ENCODE measurements at places on chromosomes 7 and 10.

- no peak for DNase-seq
Measured at GRCh38 chr7:108263425-108263824, 133.3 kb upstream of the LAMB4 start.

DNA sequence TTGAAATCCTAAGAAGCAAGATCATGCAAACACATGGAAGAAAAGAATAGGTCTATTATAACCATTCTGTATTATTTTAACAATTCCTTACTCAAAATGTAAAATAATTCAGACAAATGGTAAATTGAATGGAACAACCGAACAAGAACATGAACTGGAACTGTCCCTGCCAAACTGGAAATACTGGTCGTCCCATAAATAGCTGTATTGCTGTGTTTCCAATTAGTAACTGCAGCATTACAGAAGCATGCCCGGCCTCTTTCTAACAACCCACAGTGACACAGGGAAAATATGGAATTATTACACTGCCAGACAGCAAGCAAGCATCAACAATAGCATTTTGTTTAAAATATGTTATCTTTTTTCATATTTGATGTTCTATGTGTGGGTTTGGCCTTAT lies 1138.5 kb upstream of the PHF14 start:
- DNase-seq, result no peak

GRCh38 chr10:60898321-60898720 lies 45.7 kb downstream of the RHOBTB1 start:
- no peak for DNase-seq

GRCh38 chr7:106521541-106521940 lies 139.4 kb downstream of the CCDC71L start:
- no peak for DNase-seq

DNA sequence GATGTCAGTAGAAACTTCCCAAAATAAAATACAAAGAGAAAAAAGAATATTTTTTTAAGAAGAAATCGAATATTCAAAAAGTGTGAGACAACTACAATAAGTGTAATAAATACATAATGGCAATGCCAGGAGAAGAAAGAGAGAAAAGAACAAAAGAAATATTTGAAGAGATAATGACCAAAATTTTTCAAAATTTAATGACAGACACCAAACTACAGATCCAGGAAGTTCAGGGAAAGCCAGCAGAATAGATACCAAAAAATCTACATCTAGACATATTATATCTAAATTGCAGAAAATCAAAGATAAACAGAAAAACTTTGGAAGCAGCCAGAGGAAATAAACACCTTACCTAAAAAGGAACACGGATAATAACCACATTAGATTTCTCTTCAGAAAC lies 66.8 kb upstream of the CDK1 start:
- DNase-seq, result no peak

DNA sequence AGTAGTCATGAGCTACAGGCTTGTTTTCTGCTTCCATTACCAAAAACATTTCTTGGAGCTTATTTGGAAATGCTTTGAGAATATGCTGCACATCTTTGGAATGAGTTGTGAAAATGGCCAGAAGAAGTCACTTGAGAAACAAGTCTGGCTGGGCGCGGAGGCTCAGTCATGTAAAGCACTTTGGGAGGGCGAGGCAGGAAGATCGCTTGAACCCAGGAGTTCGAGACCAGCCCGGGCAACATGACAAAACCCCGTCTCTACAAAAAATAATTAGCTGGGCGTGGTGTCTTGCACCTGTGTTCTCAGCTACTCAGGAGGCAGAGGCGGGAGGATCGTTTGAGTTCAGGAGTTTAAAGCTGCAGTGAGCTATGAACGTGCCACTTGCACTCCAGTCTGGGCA lies 882 bp upstream of the CHCHD1 start:
- no peak for DNase-seq

DNA sequence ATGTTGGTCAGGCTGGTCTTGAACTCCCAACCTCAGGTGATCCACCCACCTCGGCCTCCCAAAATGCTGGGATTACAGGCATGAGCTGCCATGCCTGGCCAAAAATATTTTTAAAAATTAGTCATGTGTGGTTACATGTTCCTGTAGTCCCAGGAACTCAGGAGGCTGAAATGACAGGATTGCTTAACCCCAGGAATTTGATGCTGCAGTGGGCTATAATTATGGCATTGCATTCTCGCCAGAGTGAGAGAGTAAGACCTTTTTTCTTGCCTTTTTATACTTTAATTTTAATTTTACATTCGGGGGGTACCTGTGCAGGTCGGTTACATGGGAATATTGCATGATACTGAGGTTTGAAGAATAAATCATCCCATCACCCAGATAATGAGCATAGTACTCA lies 86.6 kb upstream of the ZNF92 start:
- no peak for DNase-seq

- DNase-seq, result no peak
Measured at GRCh38 chr10:48503293-48503911, 101.5 kb downstream of the ARHGAP22 start.

DNA sequence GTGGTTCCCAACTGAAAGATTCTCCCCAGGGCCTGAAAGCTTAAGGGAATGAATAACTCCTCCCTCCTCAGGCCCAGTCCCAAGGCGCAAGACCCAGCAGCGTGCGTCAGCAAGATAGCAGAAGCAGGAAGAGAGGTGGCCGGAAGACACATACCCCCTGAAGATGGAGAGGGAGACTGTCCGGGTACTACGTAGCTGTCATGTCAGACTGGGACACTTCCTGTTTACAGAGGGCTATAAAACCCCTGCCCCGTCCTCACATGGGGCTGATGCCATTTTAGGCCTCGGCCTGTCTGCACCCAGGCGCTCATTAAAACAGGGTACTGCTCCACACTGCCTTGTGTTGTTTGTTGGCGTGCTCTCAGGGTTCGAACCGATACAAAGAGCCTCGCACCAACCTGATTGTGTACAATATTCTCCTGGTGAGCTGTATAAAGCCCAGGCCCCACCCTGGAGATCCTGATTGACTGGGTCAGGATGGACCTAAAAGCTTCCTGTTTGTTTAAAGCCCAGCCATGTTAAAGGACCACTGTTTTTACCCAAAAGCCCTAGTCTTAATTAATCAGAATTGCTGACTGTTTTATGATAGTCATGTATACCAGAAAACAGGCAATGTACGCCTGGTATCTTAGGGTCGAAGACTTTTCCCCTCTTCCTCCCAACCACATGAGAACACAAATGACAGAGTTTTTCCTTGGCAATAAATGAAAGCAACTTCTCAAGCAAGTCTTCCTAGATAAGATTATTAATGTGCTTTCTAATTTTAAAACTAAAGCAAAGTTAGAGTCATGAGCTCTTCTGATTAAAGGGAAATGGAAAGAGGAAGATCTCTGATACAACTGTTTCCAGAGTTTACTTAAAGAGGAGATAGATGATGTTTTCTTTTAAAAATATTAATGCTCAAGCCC lies 251.5 kb downstream of the DOCK4 start:
- DNase-seq, result no peak

- DNase-seq, result no peak
Measured at GRCh38 chr10:106548832-106549231, 615.7 kb downstream of the SORCS1 start.

- no peak for DNase-seq
Measured at GRCh38 chr10:90917238-90917967, 3.5 kb downstream of the ANKRD1 start.

- no peak for DNase-seq
Measured at GRCh38 chr10:27223964-27224363, 16.6 kb downstream of the ACBD5 start.

DNA sequence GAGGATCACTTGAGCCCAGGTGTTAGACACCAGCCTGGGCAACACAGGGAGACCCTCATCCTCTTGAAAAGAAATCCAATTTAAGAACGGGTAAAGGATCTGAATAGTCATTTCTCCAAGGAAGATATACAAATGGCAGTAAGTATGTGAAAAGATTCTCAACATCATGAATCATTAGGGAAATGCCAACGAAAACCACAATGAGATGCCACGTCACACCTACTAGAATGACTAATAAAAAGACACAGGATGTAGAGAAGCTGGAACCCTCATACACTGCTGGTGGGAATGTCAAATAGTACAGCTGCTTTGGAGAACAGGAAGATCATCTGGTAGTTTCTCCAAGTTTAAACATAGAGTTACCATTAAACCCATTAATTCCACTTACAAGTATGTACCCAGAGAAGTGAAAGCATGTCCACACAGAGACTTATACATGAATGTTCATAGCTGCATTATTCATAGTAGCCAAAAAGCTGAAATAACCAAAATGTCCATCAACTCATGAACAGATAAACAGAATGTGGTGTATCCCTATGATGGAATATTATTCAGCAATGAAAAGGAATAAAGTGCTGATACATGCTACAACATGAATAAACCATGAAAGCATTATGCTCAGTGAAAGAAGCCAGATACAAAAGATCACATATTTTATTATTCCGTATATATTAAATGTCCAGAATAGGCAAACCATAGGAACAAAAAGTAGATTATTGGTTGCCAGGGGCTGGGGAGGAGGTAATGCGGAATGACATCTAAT lies 13.1 kb upstream of the ZMIZ2 start:
- DNase-seq, result no peak

GRCh38 chr10:124340033-124340760 lies 78.5 kb downstream of the OAT start:
- DNase-seq, result no peak

- DNase-seq, result no peak
Measured at GRCh38 chr7:43536773-43537172, 46.1 kb upstream of the STK17A start.

- DNase-seq, result no peak
Measured at GRCh38 chr10:18312374-18313139, 172.3 kb downstream of the CACNB2 start.

- DNase-seq, result no peak
Measured at GRCh38 chr10:88292185-88292514, 291.0 kb downstream of the RNLS start.

DNA sequence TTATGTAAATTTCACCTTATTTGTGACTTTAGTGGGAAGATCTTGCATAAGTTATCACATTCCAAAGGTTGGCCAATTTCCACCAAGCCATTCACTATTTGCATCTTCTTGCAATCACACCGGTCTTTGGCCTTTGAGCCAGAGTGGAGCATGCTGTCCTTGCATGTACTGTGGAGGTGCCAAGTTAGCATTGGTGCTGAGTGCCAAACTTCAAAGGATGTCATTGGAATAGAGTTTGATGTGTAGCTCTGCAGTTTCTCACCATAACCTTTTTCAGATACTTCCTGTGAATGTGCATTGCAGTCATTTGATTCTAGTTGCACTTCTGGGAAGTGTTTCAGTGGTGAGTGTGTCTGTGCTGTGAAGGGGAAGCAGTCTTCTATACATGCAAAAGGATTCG lies 620.6 kb downstream of the SUGCT start:
- DNase-seq, result no peak

DNA sequence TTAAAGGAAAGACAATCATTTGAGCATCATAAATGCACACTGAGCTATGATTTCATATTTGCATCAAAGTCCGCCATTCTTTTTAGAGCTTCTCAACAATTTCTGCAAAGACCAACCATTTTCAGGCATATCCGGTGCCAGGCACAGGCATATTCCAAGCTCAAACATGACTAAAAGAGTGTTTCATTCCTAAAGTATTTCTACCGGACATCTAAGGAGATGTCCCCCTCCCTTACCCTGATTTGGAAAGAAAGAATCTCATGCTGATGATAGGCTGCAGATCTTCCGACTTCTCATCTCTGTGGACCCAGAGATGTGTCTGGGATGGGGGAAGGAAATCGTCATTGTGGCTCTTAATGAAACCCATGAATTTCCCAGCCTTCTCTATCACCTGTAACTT lies 600.5 kb upstream of the MGMT start:
- DNase-seq, result no peak

DNA sequence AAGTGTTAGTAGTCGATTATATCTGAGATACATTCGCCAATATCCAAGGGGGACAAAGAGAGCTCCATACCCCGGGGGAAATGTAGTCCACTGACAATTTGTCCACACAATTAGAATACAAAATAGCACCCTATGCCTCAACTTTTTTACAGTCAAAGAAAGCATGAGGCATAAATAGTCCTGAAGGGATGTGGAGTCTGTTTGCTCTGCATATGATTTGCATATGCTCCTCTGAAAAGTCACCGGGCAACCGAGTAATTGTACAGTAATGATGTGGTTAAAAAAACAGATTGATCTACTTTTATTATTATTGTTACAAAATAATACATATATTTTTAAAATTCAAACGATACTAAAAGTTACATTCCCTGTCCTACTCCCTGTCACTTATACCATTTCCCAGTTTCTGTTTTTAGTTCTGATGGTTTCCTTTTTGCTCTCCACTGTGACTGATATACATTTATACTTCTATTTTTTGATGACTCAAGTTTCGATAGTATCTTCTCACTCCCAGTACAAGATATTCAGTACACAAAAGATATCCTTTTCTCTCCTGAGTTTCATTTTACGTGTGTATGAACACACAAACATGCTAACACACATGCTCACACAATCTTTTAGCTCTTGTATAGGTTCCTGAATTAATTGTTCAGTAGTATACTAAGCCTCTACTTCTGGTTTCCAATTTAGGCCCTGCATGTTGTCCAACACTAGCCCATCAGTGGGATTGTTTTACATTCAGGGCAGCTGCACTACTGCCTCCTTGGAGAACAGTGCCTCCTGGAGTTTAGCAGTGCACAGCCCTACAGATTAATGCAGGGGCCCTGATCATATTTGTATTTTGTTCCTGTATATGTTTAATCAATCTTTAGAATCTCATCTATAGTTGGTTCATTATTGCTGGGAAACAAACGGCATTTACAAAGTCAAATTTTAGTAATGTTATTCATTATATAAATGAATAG lies 130.9 kb downstream of the TES start:
- no peak for DNase-seq

GRCh38 chr7:55485501-55486191 lies 86.7 kb downstream of the VOPP1 start:
- DNase-seq, result no peak

DNA sequence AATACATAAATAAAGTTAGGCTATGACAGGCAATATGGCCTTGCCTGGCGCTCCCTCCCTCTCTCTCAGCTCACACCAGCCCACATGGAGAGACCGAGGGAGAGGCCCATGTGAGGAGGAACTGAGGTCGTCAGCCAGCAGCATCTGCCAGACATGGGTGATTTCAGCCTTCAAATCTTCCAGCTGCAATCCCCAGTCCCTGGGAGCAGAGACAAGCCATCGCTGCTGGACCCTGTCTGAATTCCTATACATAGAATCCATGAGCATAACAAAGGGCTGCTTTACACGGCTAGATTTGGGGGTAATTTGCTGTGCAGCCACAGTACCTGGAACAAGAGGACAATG lies 35.6 kb downstream of the ANKRD16 start:
- DNase-seq, result no peak

GRCh38 chr10:26468291-26468690 lies 30.1 kb downstream of the APBB1IP start:
- DNase-seq, result no peak
